ENCODE measurements at places on chromosomes 7 and 10.

- no peak for DNase-seq
Measured at GRCh38 chr7:140489026-140489359, 9.7 kb upstream of the MKRN1 start.

- DNase-seq = no peak
Measured at GRCh38 chr10:117223693-117224430, 17.1 kb upstream of the SLC18A2 start.

DNA sequence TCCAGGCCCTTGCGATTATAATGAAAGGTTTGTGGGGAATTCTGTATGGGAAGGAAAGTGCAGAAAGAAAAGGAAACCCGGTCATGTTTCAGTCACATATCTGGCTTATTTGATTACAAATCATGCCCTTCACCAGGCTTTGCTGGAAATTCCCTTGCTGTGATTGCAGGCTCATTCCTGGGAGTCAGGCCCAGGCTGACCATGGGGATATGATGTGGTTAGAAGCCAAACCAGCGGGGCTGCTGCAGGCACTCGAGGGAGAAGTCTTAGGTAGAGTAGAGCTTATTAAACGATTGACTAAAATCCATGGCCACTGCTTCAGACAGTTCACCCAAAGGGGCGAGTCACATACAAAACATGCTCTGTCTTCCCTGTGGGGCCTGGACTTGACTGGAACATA lies 16.2 kb downstream of the PKD1L1 start:
- DNase-seq = no peak

DNA sequence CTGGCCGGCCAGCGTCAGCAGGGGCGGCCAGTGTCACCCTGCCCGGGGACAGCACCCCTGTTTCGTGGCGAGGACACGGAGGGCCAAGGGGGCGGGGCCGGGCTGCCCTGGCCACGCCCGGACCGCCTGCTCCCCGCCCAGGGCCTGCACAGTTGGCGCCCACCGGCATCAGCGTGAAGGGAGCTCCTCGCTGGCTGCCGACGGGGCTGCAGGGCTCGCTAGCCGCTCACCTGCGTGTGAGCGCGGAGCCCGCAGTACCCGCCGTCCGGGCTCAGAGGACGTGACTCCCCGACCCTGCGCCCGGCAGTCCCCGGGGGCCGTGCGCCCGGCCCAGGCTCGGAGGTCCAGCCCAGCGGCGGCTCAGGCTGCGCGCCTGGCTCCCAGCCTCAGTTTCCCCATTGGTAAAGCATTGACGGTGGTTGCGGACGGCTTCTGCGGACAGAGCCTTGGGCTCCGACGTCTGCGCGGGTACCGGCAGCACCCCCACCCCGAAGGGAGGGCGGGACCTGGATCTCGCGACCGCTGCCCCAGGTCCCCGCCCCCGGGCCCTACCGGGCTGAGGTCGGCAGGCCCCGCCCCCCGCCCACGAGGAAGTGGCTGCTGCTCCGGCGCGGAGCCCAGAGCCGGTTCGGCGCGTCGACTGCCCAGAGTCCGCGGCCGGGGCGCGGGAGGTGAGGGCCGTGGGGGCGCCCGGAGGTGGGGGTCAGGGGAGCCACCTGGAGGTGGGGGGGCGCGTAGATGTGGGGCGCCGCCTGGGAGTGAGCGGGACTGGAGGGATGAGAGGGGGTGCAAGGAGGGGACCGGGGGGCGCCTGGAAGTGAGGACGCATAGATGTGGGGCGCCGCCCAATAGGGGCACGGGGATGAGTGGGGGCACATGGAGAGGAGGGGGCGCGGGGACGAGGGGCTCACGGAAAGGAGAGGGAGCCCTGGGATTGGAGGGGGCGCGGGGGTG lies at the start of gene ARPC1B:
ARPC1B (plus strand) TSS at position 620 of the 954 bp plus-strand sequence. CDS start 10,985 bp downstream, outside the sequence.
- peak; percentile 95 for DNase-seq

DNA sequence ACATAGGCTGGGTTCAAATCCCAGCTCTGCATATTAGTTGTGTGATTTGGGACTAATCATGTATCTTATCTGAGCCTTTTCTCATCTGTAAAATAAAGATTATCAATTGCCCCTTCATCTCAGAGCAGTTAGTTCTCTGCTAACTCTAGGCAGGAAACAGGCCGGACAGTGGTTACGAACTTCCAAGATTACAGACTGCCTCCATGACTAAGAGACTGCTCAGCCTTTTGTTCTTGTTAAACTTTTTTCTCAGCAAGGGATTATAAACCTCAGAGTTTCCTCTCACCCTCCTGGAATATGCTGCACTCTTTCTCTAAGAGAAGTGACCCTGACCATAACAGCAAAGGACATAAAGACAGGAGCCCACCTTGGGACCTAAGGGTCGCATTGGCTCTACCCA lies 52.5 kb upstream of the NFKB2 start:
- DNase-seq = no peak

GRCh38 chr7:104895522-104896236 lies 118.3 kb upstream of the KMT2E start:
- DNase-seq = no peak

DNA sequence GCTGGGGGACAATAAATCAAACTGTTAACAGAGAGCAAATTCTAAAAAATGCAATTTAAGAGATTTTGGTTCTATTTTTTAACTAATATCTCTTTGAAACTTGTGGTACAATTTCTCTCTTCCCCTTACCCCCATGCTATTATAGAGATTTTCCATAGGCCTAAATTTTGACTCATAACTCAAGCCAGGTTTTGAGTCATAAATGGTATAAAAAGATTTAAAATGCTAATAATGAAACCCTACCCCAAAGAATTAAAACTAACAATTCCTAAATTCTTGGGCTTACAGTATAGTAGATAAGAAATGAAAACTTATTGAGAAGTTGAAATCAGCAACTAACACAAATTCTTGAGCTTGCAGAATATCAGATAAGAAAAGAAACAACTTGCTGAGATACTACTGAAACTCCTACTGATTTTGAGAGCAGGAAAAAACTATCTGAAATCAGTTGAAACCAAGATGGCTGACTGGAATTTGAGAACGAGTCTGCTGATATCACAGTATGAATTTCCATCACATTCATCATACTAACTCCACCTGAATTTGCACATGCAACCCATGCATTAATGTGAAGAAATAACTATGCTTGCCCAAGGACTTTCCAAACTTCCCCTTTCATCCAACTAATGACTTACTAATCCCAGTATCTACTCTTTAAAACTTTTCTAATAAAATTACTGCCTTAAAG lies 36.3 kb downstream of the POT1 start:
- DNase-seq = no peak

- DNase-seq = no peak
Measured at GRCh38 chr10:44640429-44640828, 255.5 kb upstream of the CXCL12 start.

DNA sequence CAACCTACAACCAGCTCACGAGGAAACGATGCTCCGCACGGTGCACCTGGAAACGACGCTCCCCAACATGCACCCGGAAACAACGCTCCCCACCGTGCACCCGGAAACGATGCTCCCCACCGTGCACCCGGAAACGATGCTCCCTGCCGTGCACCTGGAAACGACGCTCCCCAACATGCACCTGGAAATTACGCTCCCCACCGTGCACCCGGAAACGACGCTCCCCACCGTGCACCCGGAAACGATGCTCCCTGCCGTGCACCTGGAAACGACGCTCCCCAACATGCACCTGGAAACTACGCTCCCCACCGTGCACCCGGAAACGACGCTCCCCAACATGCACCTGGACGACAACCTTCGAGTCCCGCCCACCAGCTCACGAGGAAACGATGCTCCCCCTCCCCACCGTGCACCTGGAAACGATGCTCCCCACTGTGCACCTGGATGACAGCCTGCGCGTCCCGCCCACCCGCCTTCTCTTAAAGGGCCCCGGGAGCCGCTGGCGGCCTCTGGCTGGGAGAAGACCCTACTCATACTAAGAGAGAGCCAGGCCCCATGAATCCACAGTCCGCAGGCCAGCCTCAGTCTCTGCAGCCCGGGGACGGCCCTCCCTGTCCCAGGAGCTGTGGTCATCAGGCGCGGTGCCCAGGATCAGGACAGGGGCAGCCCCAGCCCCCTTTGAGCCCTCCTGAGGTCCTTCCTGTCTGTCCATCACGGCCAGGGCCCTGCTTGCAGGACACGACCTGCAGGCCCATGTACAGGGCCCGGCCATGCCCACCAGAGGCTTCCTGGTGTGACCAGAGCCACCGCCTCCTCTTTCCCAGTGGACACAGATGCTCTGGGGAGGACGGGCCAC lies 98.3 kb downstream of the PDGFA start:
- no peak for DNase-seq

DNA sequence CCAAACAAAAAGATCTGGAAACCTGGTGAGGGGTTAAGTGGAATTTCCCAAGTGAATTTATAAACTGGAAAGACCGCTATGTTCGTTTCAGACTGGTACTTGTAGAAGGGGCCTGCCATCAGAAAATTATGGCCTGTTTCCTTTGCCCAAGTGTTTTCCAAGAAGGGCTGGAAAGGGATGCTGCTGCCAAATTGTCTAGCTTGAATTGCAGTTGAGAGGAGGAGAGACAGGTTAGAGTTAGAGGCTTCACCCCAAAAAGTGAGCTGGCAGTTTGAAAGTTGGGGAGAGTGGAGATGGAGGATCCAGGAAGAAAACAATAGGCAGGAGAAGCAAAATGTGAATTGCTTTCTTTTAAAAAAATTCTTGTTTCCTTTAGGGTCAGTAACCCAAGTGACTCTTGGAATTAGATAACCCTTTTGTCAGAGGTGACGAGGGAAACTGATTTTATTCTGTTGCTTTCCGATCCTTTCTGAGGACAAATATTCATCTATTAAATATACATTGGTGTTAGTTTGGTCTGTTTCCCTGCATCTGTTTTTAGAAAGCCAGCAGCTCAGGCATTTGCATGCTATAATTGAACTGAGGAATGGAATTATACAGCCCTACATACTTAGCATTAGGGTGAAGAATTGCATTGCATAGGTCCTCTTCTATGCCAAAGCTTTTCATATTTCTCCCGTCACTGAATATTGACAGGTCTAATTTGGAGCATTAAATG lies 82.5 kb upstream of the PRR15 start:
- DNase-seq = no peak

DNA sequence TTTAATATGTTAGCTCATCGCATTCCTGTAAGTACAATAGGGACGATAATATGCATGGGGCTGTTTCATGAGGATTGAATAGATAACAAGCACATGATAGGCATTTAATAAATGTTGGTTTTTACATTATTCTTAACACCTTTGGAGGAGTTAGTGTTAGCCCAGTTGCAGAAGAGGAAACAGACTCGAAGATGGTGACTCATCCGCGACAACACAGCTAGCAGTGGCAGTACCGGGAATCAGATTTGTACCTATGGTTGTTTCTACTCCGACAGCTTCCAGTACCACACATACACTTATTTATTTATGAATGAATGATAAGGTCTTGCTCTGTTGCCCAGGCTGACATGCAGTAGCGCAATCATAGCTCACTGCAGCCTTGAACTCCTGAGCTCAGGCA lies 2.9 kb downstream of the LRMDA start:
- DNase-seq = no peak

DNA sequence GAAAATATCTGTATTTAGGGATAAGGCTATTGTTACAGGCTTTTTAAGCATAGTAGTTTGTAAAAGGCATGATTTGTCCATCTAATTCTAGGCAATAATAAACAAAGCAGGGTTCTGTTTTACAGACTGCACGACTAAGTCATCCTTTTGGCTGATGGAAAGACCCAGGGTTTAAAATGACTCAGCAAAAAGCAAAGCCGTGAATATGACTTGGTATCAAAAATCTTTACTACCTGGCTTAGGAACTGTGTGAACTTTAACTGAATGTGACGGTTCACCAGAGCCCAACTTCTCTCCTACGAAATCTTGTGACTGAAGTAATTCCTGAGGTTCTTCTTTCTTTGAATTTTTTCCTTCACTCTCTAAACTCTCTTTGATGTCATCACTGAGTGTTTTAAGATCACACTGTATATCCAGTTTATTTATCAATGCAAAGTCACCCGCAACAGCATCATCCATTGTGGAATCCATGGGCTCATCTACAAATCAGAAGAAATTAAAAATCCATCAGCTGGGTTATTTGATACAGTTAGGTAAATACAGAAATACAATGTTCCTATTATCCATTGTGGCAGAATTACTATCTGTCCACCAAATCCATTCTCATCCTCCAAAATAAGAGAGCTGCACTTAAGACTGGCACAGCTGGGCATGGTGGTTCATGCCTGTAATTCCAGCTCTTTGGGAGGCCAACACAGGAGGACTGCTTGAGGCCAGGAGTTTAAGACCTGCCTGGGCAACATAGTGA lies 17.0 kb downstream of the ATE1 start:
- DNase-seq = no peak

DNA sequence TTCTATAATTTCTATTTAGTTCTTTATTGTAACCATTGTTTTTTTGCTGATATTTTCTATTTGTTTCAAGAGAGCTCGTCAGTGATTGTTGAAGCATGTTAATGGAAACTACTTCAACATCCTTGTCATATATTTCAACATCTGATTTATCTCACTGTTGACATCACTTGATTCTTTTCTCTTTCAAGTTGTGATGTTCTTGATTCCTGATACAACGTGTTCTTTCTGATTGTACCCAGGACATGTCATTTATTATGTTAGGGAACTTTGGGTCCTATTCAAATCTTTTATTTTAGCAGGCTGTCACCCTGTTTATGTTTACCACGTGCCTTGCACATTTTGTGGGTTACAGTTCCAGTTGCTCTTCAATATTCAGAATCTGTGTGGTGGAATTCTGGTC lies 79.8 kb upstream of the RSU1 start:
- DNase-seq = no peak

DNA sequence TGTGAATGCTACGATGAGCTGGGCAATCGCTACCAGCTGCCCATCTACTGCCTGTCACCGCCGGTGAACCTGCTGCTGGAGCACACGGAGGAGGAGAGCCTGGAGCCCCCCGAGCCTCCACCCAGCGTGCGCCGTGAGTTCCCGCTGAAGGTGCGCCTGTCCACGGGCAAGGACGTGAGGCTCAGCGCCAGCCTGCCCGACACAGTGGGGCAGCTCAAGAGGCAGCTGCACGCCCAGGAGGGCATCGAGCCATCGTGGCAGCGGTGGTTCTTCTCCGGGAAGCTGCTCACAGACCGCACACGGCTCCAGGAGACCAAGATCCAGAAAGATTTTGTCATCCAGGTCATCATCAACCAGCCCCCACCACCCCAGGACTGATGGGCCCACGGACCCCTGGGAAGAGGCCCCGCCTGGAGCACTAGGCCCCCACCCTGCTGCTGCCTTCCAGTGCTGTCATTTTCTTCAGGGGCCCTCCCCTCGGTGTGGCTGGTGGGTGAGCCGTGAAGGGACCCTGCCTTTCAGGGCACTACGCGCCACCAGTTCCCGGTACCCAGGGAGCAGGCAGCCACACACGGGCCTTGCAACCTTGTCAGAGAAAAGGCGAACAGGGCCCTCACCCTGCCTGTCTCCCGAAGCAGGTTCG lies 2.3 kb upstream of the ANKRD2 start:
- no peak for DNase-seq

All from cardiac septum (tissue), 1 donor.